ENCODE measurements at places on chromosomes 11 and 22.

DNA sequence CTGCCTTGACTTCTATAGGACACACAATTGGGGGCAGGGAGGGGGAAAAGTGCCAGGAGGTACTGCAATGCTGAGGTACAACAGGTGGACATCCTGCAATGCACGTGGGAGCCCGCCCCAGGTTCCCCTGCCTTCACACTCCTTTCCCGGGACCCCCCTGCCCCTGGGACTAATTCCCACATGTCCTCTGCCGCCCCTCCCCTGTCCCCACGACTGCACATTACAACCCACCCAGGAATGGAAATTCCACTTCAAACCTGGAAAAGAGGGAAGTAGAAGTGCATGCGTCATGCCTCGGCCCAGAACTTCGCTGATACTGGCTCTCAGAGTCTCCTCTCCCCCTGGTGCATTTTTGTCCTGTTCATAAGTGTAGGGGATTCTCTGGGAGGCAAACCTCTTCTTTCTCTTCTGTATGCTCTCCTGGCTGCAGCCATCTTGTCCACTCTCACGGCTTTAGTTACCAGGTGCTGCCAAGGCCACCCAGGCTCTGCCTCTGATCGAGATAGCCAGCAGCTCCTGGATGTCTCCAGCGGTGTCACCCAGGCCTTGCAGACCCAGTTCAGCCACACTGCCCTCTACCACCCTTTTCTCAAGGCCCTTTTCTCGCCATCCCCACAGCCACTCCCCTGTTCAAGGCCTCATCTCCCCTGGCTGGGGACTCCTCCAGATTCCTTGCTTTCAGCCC lies 43.7 kb downstream of the GDPD5 start:
- no peak for DNase-seq

GRCh38 chr22:40368836-40369235 lies 1.6 kb upstream of the SGSM3 start:
- no peak for DNase-seq

GRCh38 chr11:25943777-25944661 lies 387.9 kb upstream of the ANO3 start:
- no peak for DNase-seq

DNA sequence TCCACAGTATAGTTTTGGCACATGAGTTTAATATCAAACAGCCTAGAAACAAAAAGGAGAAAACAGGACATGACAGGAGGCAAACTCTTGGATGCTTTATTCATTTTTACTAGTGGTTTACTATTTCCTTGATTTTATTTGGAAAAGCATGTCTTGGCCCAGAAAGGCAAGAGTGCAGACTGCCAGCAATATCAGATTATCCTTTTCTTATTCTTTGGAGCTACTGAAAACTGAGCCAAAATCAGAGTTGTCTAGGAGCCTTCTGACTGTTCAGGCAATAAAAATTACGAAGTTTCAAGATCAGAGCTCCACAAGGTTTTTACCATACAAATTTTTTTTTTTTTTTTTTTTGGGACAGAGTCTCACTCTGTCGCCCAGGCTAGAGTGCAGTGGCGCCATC lies 16.0 kb downstream of the CELF1 start:
- DNase-seq: no peak

Data from hematopoietic multipotent progenitor cell (in vitro differentiated cells).